Neural cell (in vitro differentiated cells): ENCODE measurements at places on chromosomes 13 and 19. TPM values are rescaled to one million over a fixed set of nuclear protein-coding genes. Genes with fewer than 3 reads are reported as not detected.

GNG7 gene
- polyA plus RNA-seq = 3.0 and 3.6 TPM in 2 replicates

TMC4 gene
- polyA plus RNA-seq = 0.15 and 2.2 TPM in 2 replicates

APOC4 gene
- polyA plus RNA-seq = not detected in 2 replicates

ACP7 gene
- polyA plus RNA-seq = not detected in 2 replicates

CGB3 gene
- not detected in 2 replicates for polyA plus RNA-seq

RUBCNL gene
- 0.48 TPM in 1 of 2 replicates, not detected in the other for polyA plus RNA-seq

ERCC1 gene
- 69.2 and 80.8 TPM in 2 replicates for polyA plus RNA-seq
